ENCODE measurements at places on chromosomes 2 and 18.

- DNase-seq = no peak
Observed at GRCh38 chr2:27583390-27583915, 611 bp downstream of the ZNF512 start.

- DNase-seq = no peak
Observed at GRCh38 chr18:45745817-45746461, 22.0 kb downstream of the SLC14A1 start.

GRCh38 chr2:51553476-51553875 lies 521.5 kb upstream of the NRXN1 start:
- no peak for DNase-seq

DNA sequence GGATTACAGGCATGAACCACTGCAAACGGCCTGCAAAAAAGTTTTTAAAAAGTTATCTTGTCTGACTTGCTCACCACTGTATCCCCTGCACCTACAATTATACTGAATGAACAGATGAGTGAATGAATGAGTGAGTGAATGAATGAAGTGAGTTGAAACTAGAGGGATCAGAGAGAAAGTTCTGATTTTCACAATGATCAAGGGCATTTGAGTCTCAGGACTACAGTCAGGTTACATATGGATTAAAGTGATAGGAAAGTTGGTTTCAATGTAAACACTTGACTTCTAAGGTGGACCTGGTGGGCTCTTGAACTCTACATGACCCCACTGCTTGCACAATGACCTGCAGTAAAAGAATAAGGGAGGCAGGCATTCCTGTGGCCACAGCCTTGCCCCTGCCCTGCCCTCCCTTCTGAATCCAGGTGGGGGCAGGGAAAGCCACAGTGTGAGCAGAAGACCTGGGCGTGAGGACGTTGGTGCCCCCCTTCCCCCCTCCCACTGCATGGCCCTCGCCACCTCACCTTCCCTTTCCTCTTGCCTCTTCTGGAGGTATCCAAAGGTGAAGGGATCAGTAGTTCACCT lies 10.7 kb downstream of the C2orf80 start:
- DNase-seq = no peak

GRCh38 chr2:116987447-116987846 lies 827.0 kb upstream of the DDX18 start:
- no peak for DNase-seq

- no peak for DNase-seq
Observed at GRCh38 chr2:100416935-100417710, at the start of gene CHST10. Gene CHST10 (minus strand): TSS chr2:100417668. CDS start chr2:100406675, 10,993 bp downstream.

All from GOT3 (cell line).